ENCODE measurements at places on chromosomes 1 and 21.

GRCh38 chr1:213728593-213729536, 258.9 kb upstream of the PROX1 start:
- DNase-seq = no peak

GRCh38 chr1:29698626-29699025, 462.3 kb downstream of the PTPRU start:
- DNase-seq = no peak

DNA sequence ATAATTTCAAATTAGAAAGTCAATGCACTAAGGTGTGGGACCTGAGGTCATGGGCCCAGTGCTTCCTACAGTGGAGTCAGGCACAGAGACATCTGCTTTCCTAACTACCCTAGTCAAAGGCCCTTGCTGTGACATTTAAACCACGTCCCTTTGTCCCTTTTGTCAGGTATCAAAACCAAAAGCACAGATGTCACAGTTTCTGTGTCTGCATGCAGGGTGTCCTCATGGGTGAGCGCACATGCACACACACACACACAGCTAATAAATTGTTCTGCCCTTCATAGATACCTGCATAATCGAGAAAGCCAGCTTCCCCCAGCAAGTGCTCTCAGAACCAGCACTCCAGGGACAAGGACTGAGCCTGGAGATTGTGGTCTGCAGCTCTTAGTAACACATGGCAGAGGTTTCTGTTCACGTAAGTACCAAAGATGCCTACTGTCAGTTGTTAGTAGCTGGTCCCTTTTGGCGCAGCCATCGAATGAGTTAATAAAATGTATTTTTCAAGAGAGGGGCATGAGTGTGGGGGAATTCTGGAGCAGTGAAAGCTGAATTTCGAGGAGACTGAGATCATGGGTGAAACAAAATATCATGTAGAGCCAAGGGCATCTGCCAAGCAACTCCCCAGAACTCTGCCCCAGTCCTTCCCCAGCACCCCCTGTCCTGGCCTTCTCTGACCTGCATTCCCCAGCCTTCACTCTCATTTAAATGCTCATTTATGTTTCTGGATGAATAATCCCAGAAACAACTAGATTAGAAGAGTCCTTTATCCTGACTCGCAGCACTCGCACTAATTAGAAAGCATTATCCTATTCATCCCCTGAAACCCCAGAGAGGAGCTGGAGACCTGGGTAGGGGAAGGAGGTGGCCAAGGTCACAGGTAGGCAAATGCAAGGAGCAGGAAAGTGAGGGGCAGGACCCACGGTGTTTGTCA, 25.5 kb downstream of the TNR start:
- DNase-seq = no peak

DNA sequence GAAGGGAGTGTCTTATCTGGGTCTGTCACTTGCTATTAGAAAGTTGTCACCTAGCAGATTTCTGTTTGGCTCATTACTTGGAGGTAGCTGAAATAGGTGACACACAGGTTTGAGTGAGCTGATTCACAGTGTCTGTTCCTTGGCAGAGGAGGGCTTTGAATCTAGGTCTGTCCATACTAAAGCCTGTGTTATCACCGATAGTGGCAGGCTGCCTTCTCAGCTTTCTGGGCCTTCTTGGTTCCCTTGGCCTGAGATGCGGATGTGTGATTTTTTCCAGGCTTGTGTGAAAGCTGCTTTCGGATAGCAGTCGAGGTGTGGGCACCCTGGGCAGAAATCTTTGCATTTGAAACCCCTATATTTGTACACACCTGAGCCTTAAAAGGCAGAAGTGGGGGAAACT, 73.9 kb downstream of the ACTL8 start:
- no peak for DNase-seq

GRCh38 chr1:52503706-52504105, 49.2 kb downstream of the TUT4 start:
- DNase-seq = no peak

DNA sequence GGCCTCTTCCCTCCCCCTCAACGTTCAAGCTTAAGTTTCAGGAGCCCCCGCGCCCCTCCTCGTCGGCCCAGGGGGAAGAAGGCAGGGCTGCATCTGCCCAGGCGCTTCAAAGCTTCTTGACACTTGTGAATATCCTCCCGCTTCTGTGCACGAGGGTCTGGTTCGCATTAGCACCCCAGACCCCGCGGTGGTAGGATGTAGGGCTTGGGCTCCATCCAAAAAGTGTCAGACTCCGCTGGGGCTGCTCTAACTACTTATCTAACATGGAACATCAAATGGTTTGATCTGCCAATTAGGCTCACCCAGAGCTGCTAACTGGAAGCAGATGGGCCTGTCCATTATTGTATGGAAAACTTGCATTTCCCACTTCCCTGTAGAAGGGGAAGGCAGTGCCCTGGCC, 28.9 kb downstream of the TAS1R2 start:
- DNase-seq = no peak

- DNase-seq = no peak
Observed at GRCh38 chr1:10675813-10676212, 120.6 kb downstream of the CASZ1 start.

DNA sequence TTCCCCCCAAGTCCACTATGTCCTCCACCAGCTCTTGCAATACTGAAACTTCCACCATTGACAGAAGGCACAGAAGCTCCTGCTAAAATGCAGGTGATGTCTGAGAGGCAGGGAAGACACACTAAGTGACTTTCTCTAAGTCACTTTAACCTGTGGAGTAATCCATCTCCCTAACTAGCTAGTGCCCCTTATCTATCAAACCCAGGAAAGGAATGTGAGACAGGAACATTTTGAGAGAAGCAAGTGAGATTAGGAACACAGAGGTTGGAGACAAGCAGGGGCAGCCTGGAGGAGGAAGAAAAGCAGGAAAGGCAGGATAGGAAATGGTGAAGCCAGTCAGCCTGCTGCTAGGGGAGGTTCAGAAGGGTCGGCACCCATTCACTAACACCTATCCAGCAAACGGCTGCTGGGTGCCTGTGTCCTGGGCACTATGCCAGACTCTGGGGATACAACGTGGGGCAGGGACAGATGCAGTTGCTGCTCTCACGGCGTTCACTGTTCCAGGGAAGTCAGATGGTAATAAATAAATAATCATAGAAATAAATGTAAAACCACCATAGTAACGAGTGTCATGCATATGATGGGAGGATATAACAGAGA, 7.0 kb downstream of the GPA33 start:
- no peak for DNase-seq

DNA sequence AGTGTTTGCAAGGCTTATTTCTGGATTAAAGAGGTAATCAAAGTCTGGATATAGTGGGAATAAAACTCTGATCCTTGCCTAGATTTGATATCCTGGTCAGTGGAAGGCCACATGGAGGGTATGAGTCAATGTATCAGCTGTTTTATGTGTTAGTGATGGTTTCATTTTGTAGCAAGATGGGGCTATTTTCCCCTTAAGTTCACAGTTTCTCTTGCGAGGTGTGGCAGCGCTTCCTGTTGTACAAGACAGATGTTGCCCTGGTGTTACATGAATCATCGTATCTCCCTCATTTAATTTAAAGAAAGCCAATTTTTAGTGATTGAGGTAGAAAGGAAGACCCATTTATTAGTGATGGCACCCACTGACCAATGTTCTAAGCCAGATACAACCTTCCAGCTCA, 220.2 kb downstream of the DUSP10 start:
- DNase-seq = no peak

DNA sequence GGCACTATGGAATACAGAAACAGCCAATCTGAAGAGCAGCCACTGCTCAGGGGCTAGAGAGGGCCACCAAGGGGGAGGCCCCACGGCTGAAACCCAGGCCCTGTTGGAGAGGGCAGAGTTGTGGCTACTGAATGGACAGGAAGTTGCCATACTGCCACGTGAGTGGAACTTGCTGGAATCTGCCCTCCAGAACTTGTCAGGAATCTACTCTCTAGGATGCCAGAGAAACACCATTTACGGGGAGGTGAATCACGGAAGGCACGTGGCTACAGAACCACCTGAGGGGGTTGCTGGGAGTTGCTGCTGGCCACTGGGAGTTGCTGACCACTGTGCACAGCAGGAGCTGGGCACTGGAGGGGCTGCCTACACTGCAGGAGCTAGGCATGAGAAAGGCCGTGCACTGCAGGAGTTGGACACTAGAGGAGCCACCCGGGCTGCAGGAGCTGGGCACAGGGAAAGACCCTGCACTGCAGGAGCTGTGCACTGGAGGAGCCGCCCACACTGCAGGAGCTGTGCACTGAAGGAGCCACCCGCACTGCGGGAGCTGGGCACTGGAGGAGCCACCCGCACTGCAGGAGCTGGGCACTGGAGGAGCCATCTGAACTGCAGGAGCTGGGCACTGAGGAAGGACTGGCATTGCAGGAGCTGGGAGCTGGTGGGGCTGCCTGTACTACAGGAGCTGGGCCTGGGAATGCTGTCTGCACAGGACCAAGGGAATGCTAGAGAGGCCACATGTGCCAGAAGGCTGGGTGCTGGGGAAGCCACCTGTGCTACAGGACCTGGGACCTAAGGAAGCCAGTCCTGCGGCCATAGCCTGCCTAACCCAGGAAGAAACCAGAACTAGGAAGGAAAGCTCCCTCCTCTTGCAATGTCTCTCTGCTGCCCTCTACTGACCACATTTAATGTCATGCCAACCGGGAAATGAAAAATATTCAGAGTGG, 343.4 kb downstream of the MATN1 start:
- DNase-seq = peak; percentile 75

- DNase-seq = no peak
Observed at GRCh38 chr1:99705385-99705784, 59.5 kb downstream of the PALMD start.

- no peak for DNase-seq
Observed at GRCh38 chr1:99326215-99326949, 62.1 kb downstream of the PLPPR4 start.

- DNase-seq = no peak
Observed at GRCh38 chr21:35716876-35717565, 343.3 kb downstream of the SETD4 start.

DNA sequence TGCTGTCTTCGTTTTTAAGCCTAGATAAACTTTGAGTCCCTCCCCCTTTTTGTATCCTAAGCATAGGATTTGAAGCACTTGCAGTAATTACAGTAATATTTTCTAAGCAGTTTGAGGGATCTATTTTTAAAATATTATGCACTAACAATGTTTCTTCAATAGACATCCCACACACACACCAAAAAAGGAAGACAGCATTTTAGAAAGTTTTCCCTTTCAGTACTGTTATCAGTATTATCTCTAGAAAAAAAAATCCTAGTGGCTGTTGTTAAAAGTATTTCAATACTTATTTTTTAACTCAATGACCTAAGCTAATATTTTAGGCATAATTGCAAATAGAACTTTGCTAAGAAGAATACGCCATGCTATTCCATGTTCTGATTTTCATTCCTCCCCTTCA, 15.1 kb downstream of the MCOLN3 start:
- DNase-seq = no peak

All from activated CD4-positive, alpha-beta T cell treated with anti-CD3 and anti-CD28 coated beads, Interleukin-2, amount 10 ng/mL, durations not matched to agents 7 days and 5 days (primary cell).